ENCODE measurements at places on chromosomes 16 and 17.

- DNase-seq, result no peak
These were observed 2.0 kb downstream of the NEUROD2 start for GRCh38 chr17:39605492-39606433.

GRCh38 chr17:72631568-72631948 lies 460.9 kb downstream of the SLC39A11 start:
- DNase-seq, result no peak

DNA sequence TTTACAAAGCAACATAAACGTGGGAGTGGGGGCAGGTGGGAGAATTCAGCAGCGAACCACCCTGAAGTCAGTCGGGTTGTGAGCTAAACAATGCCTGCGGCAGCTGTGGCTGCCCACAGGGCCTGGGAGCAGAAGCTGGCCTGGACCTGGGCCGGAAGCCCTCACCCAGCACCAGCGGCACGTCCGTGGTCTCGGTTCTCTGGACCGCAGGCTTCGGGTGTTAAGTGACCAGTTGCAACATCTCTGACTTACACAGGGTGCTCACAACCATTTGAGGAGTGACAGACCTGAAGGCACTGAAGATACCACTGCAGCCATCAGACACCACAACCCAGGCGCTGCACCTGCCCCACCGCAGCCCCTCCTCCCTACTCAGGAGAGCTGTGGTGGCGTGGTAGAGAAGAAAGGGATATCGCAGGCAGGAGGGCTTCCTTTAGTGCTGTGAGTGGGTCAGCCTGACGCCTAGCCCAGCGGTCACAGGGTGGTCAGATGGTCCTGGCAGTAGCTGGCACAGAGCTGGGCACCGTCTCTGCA lies 33.8 kb downstream of the CBFA2T3 start:
- no peak for DNase-seq

DNA sequence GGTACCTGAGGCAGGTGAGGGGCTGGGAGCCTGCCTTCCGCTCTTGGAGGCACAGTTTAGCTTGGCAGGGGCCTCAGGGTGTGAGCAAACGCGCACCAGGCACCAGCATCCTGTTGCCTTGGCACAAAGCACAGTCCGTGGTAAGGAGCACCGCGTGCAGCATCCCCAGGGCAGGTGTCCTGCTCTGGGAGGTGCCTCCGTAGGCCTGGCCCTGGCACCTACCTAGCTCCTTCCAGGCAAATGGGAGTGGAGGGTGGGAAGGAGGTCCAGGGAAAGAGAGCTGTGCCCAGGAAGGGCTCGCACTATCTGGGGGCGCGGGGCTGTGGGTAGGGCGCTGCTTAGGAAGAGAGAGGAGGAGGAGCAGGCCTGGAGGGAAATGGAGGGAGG lies 3.1 kb upstream of the GSE1 start:
- no peak for DNase-seq

GRCh38 chr16:48852458-48852857 lies 242.5 kb upstream of the N4BP1 start:
- DNase-seq, result no peak

- no peak for DNase-seq
These were observed 9.6 kb downstream of the CYB5B start for GRCh38 chr16:69434066-69434465.

- peak; percentile 45 for DNase-seq
These were observed 6.6 kb downstream of the KCNAB3 start for GRCh38 chr17:7922845-7923628.

GRCh38 chr17:42563143-42563509 lies 1.2 kb downstream of the COASY start:
- DNase-seq, result no peak

GRCh38 chr17:50634915-50635731 lies 442 bp downstream of the ABCC3 start:
- no peak for DNase-seq

DNA sequence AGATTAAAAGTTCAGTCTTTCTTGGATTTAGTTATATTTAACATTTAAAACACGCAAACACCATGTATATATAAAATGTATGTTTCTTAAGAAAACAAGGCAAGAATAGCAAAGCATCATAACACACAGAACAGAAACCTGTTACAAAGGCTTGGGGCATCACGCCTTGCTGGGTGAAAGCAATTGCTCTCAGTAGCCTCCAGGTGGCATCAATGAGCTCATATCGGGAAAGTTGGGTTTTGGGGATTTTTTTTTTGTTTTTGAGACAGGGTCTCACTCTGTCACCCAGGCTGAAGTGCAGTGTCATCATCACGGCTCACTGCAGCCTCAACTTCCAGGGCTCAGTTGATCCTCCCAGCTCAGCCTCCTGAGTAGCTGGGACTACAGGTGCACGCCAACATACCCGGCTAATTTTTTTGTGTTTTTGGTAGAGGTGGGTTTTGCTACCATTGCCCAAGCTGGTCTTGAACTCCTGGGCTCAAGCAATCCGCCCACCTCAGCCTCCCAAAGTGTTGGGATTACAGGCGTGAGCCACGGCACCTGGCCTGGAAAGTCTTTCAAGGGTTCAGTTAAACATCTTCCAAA lies 56.9 kb downstream of the CYB5D2 start:
- DNase-seq, result no peak

Measured in brain pericyte (primary cell).